ENCODE measurements at places on chromosomes 5 and 9.

- DNase-seq: no peak
These were observed 248 bp upstream of the C1QTNF2 start for GRCh38 chr5:160370713-160371034.

GRCh38 chr5:154166901-154167791, 23.4 kb upstream of the GALNT10 start:
- DNase-seq: no peak

DNA sequence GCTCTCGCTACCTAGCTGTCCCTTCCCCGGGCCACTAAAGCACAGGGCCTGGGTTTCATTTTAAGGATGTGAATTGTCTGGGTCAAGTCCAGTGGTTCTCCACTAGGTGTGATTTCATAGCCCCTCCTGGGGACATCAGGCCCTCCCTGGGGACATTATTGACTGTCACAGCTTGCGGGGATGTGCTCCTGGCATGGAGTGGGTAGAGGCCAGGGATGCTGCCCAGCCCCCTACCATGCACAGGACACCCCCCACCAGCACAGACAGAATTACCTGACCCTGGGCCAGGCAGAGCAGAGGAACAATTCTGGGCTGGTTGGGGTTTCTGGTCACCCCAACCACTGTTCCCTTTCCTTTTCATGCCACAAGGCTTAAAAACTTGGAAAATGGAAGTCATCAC, 4.1 kb downstream of the FAM78A start:
- DNase-seq: no peak

- no peak for DNase-seq
These were observed 18.5 kb upstream of the RALGDS start for GRCh38 chr9:133139246-133140173.

DNA sequence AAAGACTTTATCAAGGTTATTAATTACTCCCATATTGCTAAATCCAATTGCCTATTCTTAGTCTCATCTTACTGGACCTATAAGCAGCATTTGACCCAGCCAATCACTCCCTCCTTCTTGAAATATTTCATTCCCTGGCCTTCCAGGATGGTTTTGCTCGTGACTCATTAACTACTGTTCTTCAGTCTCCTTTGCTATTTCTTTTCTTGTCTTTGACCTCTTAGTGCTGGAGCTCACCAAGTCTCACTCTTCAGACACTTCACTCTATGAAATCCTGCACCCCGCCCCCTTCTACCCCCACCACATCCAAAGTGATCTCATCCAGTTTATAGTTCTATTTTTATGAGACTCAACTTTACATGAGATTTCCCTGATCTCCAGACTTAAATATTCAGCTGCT, 803.1 kb upstream of the WWC1 start:
- DNase-seq: no peak

- no peak for DNase-seq
These were observed 4.1 kb downstream of the LMX1B start for GRCh38 chr9:126617823-126618165.

DNA sequence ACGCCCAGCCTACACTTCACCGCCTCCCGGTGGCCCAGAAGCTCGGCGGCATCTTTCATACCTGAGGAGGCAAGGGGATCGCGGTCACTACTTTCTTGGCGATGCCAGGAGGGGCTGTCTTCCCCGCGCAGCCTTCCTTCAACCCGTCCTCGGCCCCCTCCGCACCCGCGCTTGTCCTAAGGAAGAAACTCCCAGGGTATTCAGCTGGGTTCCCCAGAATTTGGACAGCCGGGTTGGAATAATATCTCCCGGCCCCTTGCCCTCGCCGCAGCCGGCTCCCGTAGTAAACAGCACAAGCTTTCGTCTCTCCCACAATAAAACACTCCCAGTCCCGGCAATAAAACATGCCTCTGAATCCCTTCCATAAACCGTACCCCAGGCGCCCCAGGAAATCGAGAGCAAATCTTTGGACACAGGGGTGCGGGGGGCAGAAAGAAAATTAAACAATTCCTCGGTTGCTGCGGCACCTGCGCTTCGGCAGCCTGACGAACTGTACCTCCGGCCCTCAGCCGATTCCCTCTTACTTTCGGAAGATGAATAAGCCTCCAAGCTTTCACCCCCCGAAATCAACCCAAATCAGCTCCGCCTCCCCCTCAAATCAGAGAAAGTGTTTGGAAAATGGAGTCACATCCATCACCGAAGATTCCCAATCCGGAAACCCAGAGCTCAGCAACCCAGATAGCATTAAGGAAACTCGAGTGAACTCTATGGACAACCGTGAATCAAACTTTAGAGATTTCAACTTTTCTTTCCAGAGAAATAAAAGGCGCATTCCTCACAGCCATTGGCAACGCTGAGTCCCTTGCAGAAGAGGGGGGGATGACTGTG, 1.1 kb downstream of the OTP start:
- DNase-seq: no peak

DNA sequence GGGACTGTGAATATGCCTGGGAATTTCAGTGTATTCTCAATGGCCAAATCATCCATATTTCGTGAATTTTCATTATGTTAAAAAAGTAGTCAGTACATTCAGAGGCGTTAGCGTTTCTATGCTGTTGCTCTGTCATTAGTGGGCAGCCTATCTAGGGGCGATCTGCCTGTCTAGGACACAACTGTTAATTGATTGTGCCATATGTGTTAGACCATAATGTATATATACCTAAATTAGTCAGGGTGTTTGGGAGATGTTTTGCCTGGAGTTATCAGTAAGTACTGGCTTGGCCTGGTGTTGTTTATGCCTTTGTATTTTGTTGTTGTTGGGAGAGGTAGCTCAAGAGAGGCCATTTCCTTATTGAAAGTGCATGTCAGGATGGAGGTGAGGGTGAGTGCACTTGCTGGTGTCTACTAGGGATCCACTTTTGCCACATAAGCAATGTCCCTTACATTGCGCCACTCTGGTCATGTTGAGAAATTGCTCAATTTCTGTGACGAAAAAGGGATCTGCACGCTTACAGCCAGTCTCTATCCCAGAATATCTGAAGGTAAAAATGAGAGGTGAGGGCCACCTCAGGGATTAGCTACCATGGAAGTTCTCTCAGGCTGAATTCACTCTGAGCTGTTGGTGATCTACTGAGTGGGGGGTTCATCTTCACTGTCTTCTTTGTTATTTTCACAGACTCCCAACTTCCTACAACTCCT, 123.3 kb downstream of the ST8SIA4 start:
- DNase-seq: no peak

DNA sequence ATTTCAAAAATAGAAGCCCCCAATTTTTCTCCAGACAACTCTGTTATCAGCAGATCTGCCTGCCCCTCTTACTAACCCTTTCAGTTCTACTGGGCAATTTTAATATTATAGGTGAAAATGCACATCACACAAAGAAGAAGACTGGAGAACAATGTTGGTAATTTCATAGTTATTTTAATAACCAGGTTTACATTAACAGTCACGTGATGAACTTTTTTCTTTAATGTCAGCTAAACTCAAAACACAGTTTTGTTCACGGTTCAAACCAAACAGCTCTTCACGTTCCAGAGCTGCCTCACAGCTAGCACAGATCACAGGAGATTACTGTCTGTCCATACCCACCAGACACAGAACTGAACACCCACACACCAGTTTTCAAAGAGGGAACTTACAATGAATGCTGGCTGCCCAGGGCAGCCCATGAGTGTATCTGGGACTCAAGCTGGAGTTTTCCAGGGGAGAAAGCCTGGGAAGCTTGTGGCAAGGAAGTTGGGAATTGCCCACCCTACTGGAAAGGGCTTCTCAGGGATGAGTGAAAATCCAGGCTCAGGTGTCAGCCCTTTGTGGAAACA, 119.1 kb downstream of the DPYSL3 start:
- no peak for DNase-seq

DNA sequence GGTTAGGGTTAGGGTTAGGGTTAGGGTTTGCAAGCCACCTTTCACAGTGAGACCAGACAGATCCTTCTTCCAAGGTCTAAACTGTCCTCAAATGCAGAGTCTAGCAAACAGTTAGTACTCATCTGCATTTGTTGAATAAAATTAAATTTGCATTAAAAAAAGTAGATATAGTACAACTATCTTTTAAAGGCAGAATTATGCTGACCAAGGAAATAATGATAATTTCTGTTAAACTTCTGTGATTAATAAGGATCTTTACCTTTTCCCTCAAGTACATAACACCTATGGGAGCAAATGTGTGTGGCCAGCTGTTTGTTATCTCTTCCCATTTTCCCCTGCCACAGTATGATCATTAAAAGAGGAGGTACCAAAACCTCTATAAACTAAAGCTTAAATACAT, 19.8 kb downstream of the PUM3 start:
- no peak for DNase-seq

DNA sequence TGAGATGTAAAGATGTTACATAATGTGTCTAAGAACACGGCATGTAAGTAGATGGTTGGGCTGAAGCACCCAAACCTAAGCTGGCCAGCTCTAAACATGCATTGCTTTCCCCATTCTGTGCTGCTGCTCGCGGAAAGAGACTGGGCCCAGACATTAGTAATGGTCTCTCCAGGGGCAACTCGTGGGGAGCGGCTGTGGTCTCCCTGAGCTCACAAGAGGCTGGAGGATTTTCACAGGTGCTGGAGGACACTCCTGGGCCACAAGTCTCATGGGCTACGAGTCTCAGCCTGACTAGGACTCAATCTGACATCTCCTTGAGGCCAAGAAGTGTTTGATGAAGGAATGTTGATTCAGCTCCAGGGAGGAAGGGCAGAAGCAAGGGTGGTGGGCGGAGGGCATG, 92.7 kb upstream of the PTCH1 start:
- DNase-seq: no peak
